ENCODE measurements at places on chromosomes 11 and 22.

- peak; percentile 90 for DNase-seq
These were observed at the start of gene DNAJB13 for GRCh38 chr11:73950869-73951710. Gene DNAJB13 (plus strand): TSS chr11:73951026. CDS start chr11:73951070, 44 bp downstream.

- no peak for DNase-seq
These were observed 8.4 kb downstream of the CYTH4 start for GRCh38 chr22:37290737-37291136.

DNA sequence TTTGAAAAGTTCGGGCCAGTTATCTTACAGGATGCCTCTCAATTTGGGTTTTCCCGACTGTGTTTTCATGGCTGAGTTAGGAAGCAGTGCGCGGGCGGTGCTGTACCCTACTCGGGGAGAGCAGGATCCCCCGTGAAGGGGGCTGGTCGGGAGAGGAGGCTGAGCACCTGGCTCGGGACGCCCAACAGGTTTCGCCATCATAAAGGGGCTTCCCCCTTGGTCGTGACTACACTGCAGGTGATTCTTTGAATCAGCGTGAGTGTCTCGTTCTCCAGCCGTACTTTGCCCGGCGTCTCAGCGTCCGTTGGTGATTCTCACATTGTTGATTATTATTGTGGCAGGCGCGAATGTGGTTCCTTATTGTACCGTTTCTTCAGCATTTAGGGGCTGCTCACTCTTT is 46.6 kb downstream of the ST14 start:
- DNase-seq: no peak

- DNase-seq: no peak
These were observed 1.6 kb upstream of the BRSK2 start for GRCh38 chr11:1387961-1388762.

GRCh38 chr11:76781046-76781801 is 1.9 kb upstream of the TSKU start:
- DNase-seq: no peak

GRCh38 chr11:121544956-121545355 is 92.2 kb upstream of the SORL1-AS1 start:
- no peak for DNase-seq

DNA sequence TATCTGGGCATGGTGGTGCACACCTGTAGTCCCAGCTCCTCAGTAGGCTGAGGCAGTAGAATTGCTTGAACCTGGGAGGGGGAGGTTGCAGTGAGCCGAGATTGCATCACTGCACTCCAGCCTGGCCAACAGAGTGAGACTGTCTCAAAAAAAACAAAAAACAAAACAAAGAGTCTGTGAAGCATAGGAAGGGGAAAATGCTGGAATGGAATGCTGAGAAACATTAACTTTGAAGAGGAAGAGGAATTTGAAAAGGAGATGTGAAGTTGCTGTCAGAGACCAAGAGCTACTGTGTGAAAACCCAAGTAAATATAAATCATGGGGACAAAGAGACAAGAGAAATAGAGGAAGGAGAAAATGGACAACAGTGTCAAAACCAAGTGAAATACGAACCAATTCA is 455.1 kb upstream of the ARHGAP42 start:
- DNase-seq: no peak

GRCh38 chr11:47889714-47890441 is 41.7 kb upstream of the NUP160 start:
- DNase-seq: no peak

- DNase-seq: peak; percentile 43
These were observed 11.4 kb downstream of the EHF start for GRCh38 chr11:34632105-34632791.

- DNase-seq: no peak
These were observed 5.0 kb downstream of the SIGIRR start for GRCh38 chr11:409600-410483.

- DNase-seq: no peak
These were observed 117.9 kb downstream of the MED15 start for GRCh38 chr22:20625270-20625669.

GRCh38 chr22:46579751-46580449 is 40.3 kb upstream of the GRAMD4 start:
- DNase-seq: no peak

DNA sequence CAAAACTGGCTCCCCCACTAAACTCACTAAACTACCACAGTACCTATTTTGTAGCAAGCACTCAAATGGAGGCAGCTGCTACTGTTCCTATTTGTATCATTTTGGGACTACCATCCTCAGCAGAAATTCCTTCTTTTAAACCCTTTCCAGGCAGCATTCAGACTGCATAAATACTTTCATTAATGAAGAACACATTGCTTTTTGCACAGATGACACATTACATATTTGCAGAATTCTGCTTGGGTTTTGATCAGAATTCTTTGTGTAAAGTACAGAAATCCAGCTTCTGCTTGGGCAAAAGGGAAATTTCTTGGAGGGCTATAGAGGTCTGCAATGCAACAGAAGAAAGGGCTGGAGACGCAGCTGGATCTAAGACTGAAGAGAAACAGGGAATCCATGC is 24.2 kb downstream of the RBX1 start:
- DNase-seq: no peak

GRCh38 chr11:73308961-73309919 is 1.2 kb downstream of the ARHGEF17 start:
- peak; percentile 90 for DNase-seq

DNA sequence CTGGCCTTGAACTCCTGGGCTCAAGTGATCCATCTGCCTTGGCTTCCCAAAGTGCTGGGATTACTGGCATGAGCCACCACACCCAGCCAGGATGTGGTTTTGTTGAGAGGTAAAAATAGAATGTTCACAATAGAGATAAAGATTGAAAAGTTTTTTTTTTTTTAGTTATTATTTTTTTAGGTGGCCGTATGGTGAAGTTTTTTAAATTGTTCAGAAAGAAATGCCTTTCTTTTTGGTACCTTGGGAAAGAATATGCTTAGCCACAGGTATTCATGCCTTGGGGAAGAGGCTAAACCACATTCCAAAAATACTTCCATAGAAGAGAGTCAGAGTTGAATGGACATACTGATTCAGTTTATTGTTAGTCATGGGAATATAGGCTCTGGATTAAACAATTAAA is 143.4 kb downstream of the C11orf91 start:
- no peak for DNase-seq

- no peak for DNase-seq
These were observed 46.5 kb downstream of the CERK start for GRCh38 chr22:46691571-46691970.

GRCh38 chr11:10122326-10123197 is 171.5 kb downstream of the SBF2 start:
- peak; percentile 39 for DNase-seq

- no peak for DNase-seq
These were observed 890.5 kb upstream of the ANO3 start for GRCh38 chr11:25441421-25441820.

DNA sequence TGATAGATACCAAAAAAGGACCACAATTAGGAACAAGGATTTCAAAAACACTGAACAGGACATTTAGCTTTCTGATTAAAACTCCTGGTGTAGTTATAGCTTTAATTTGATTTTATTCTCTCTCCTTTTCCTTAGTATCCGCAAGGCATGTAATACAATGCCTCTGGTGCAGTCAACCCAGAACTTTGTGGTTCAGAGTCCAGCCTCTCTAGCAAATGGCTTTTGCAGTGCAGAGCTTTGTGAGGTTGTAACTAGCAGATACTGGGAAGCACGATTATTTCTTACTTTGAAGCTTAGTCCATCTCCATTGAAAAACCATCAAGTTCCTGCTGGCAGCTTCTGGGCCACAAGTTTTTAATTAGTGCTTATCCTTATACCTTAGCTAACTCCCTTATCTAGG is 79.8 kb downstream of the GRIA4 start:
- DNase-seq: no peak

GRCh38 chr11:58513747-58514367 is 6.0 kb upstream of the OR5B21 start:
- DNase-seq: peak; percentile 65

GRCh38 chr22:48053486-48053885 is 1291.0 kb downstream of the TBC1D22A start:
- DNase-seq: no peak

GRCh38 chr11:70933981-70934583 is 318.3 kb downstream of the SHANK2 start:
- DNase-seq: no peak

GRCh38 chr11:59792507-59792906 is 18.1 kb downstream of the MRPL16 start:
- DNase-seq: no peak

DNA sequence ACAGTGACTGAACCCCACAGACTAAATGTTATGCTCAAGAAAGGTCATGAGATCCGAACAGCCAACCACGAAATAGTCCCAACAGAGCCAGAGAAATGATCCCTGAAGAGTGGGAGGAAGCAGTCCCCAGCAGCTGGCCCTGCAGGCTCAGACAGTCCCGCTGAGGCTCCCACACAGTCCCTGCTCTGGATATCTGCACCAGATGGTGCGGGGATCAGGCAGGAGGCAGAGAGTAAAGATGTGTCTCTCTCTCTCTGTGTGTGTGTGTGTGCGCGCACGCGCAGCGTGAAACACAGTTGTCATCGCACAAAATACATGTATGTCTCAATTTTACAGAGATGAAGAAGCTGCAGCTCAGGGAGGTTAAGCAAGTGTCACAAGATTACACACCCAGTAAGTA is 27.9 kb downstream of the GUCY1A2 start:
- DNase-seq: no peak

- no peak for DNase-seq
These were observed 22.8 kb upstream of the SCGB1A1 start for GRCh38 chr11:62395885-62396551.
